ENCODE measurements at places on chromosomes 5 and 9.

DNA sequence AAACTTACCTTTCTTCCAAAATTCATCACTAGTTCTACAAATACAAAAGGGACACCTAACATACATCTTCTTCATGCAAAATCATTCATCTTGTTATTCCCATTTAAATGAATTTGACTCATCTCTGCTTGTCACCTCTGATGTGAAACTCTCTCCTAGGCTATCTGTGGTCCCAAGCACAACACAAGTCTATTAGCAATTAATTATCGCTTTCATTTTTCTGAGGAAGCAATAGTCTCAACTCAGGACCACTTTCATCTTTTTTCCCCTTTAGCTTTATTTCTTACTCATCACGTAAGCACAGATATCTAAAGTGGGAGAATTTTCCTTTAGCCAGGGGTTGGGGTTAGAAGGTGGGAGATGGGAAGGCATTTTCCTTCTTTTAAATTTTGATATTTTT is 131.9 kb downstream of the ST8SIA4 start:
- DNase-seq, result no peak

GRCh38 chr5:168978015-168978414 is 322.9 kb downstream of the SLIT3 start:
- no peak for DNase-seq

DNA sequence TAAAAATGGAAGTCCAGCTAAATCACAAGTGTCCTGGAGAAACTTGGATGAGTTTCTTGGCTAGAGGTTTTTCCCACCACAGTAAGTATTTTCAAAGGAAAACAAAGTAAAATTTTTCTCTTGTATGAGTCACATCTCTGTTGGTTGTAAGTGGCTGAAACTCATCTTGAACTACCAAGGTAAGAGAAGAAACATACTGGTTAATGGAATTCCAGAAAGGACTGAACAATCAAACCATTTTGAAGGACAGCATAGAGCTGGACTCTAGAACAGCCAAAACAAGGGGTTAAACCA is 102.8 kb upstream of the CDKN2B start:
- no peak for DNase-seq

DNA sequence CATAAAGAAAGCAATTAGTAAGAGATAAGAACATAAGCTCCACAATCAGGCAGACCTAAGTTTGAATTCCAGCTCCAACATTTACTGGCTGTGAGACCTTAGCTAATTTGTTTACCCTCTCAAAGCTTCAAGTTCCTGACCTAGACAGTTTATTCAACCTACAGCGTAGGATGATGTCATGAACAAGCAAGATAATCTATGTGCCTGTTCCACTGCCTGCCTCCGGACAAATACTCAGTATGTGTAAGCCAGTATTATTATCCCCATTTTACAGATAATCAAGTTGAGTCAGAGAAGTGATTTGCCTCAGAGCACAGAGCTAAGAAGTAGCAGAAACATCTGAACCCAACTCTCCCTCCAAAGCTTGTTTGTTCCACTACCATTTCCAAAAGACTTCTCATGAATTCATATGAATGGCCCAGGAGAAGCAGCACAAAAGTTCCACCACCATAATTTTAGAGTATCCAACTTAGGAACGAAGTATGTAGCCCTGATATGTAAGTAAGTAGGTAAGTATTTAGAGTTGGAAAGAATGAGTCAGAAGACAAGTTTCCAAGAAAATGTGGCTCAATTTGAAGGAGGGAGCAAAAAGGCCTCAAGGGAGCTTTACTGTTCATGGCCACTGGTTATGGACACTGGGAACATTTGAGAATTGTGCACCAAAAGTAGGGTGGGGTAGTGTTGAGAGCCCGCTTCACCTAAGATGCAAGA is 398.2 kb downstream of the NFIB start:
- DNase-seq, result no peak

- DNase-seq, result no peak
Measured at GRCh38 chr5:107766439-107766838, 95.7 kb upstream of the EFNA5 start.

DNA sequence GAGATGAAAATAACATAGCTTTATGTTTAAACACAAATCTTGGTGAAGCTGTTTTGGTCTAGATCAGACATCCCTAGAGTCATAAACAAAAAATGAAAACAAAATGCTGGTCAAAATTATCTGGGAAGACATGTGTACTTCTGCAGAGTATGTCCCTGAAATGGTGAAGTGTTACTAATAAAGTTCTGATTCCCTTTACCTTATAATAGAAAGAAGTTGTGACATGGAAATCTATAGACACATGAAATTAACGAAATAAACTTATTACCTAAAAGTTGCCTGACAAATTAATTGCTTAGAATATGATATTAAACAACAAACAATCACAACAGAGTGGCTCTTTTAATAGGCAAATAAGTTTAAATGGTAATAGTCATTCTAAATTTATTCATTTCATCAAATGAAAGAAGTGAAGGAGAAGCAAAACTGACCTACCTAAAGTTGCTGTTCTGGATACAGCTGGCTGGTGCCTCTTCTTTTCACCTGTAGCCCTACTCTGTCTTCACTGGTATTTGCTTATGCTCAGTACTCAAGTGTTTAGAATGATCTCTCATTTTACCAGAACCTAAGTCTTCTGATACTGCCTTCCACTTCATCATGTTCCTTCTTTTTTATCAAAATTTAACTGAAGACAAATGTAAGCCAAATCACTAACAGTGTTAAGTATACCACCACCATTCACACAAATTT is 38.8 kb downstream of the FNIP1 start:
- no peak for DNase-seq

DNA sequence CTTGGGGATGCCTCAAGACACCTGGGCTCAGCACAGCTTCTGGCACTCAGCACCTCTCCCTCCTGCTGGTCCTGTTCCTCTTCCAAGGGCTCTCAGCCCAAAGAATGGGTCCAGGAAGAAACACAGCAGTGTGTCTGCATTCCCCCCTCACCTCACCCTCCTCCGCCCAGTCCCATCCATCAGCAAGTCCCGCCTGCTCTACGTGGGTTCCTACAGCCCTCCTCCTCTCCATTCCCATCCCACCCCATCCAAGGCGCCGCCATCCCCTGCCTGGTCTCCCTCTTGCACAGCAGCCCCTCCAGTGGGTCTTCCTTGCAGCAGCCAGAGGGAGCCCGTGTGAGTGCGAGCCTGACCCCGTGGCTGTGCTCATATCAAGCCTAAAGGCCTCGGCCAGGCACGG is 52.3 kb upstream of the RPL26L1 start:
- no peak for DNase-seq

DNA sequence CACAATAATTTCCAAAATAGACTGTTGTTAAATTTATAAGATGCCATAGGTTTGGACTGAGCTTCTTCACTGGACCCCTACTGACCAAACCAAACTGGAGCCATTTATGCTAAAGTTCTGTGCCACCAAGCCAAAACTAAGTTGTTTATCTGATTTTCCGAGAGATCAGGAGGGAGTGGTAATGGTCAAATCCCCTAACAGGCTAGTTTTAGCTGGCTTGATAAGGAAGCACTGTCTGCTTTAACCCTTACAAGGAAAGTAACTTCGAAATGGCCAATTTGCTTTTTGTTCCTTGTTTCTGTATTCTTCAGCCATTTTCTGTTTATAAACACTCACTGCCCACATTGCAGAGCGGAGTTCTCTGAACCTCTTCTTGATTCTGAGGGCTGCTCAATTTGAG is 246.8 kb upstream of the TUT7 start:
- DNase-seq, result no peak
